ENCODE measurements at places on chromosomes 16 and 17. TPM values are rescaled to one million over a fixed set of nuclear protein-coding genes. Genes with fewer than 3 reads are reported as not detected.

- no peaks in the 10 kb centered on the region for H3K36me3 ChIP-seq
- no peak for DNase-seq
- no peak overlapping the region for H3K4me3 ChIP-seq
Observed at GRCh38 chr17:19753661-19754463, 5.8 kb upstream of the ALDH3A1 start.

DNA sequence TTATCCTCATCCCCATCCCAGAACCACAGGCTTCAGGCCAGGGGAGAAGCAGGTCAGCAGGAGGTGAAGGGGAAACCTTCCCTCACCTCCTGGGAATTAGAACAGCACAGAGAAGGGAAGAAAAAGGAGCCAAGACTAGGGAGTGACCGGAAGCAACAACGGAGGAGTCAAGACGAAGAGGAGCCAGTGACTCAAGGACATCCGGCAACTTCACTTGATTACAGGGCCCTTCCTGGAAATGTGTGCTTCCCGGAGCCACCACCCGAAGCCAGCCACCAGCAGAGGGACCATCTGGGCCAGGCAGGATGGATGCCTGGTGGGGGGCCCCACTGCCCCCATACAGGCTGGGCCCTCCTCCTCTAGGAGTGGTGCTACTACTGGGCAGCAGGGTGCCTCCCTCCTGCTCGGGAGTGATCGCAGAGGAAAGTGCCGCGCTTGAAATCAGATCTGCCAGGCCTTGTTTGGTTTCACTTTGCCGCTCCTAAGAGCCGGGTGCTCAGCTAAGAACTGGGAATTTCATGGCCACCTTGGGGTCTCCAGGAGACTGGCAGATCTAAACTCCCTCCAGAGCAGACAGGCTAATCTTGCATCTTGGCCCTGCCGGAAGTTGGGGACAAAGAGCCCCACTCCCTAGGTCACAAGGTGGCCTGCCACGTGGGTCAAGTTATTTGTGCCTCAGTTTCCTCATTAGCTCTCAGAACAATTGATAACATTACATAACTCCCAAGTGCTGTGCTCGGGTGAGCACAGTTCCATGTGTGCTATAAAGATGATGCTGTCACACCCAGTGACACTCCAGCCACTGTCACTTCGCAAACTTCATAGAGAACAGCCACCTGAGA, 6.6 kb downstream of the CDC42EP4 start:
- peaks cover 6% of the 10 kb centered on the region for H3K27me3 ChIP-seq
- no peaks in the 10 kb centered on the region for H3K36me3 ChIP-seq
- DNase-seq = no peak
- H3K4me1 ChIP-seq = peaks cover 2% of the 10 kb centered on the region

DNA sequence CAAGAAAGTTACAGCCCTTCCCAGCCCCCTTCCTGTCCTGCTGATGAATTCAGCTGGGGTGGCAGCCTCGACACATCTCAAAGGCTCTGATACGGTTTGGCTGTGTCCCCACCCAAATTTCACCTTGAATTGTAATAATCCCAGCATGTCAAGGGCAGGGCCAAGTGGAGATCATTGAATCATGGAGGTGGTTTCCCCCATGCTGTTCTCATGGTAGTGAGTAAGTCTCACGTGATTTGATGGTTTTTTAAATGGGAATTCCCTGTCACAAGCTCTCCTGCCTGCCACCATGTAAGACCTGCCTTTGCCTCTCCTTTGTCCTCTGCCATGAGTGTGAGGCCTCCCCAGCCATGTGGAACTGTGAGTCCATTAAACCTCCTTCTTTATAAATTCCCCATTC, 163.2 kb upstream of the FOXF1 start:
- no peak for DNase-seq
- H3K4me3 ChIP-seq = no peak overlapping the region
- H3K4me1 ChIP-seq = no peaks in the 10 kb centered on the region
- peaks cover 26% of the 10 kb centered on the region for H3K27me3 ChIP-seq
- H3K36me3 ChIP-seq = no peaks in the 10 kb centered on the region

Gene NTN3
- total RNA-seq = not detected

Gene GDPD3
- 6.4 TPM for total RNA-seq

All from activated T-helper 2 cell treated with anti-CD3 and anti-CD28 coated beads, Interferon-gamma antibody, Interleukin-2, Interleukin-4, amounts not matched to agents 10 μg/mL and 5 μg/mL and 100 μg/mL, durations not matched to agents 14 hours and 24 hours and 36 hours (primary cell).